Cerebellar nuclear complex (tissue), 1 donor: ENCODE measurements at places on chromosomes 7 and 10.

- DNase-seq, result no peak
Measured at GRCh38 chr10:75611993-75612372, 180.6 kb downstream of the LRMDA start.

- no peak for DNase-seq
Measured at GRCh38 chr10:112004075-112004474, 179.5 kb downstream of the GPAM start.

DNA sequence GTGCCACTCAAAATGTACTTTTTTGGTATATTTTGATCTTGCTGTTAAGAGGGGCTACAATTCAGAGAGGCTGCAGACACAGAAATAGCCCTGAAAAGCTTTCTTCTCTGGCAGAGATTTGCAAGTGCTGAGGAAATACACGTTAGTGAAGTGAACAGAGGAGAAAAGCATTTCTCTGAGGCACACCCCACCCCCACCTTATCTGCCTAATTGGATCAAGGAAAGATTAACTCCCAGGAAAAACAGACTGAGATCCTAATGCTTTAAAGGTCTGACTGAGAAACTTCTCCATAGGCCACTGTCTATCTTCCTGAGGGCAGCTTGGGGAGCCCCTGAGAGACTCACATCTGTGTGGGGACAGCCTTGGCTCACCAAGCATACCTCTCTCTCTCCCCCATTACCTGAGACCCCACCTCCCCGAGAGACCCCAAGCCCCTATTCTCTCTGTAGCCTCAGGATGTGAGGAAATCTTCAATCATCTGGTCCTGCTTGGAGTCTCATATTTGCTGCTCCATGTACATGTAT is 14.8 kb upstream of the AKR1C3 start:
- no peak for DNase-seq

GRCh38 chr10:73866621-73867020 is 7.7 kb downstream of the CAMK2G start:
- no peak for DNase-seq

GRCh38 chr7:27141923-27142579 is 1.4 kb downstream of the HOXA5 start:
- DNase-seq, result no peak

DNA sequence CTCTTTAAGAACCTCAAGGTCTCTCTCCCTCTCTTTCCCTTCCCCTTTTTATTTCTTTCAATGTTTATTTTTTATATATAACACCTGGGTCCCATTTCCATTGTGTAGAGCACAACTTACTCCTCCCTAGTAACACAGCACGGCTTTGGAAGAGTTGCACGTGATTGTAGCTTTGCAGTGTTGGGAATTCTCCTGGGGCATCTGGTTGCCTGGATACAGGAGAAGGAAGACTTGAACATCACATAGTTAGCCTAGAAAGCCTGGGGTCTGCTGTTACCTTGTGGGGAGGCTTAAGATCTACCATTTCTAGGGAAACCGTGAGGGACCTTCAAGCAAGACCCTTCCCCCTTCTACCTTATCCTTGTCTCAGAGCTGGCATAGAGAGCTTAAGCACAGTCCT is 41.1 kb upstream of the NFKB2 start:
- DNase-seq, result no peak
